Globus pallidus (tissue), 1 donor: ENCODE measurements at places on chromosomes 5 and 9.

GRCh38 chr5:128536254-128537220 lies 1.5 kb downstream of the FBN2 start:
- no peak for DNase-seq

DNA sequence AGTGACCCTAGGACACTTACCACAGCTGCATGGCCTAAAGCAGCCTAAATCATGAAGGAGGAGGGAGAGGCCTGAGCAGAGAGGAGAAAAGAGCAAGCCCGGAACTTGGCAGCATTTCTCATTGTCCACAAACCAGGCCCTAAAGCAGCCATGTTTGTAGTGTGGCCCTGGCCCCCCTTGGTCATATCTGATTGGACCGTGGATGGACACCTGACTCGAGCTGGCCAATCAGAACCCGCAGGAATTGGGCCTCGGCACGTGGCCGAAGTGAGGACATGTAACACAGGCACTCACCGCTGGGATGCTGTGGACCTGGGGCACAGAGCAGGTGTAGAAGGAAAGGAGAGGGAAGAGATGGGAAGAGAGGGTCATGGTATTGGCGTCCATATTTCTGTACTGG lies 56.9 kb downstream of the ASS1 start:
- DNase-seq: no peak

DNA sequence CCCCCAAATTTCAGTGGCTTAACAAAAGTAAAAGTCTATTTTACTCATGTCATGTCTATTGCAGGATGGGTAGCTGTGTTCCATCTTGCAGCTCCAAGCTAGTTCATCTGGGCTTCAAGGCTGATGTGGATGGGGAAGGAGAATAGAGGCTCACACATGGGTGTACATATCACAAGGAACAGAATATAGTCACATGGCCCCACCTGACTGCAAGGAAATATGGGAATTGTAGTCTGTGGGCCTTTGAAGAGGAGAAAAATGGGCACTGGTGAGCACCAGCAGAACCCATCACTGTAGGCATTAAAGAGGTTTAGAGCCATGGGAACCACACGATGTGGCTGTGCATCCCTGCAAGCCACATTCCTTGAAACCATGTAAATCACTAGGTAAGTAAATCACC lies 17.9 kb upstream of the TRIO start:
- DNase-seq: no peak

- no peak for DNase-seq
Measured at GRCh38 chr5:66933066-66933465, 263.5 kb downstream of the CD180 start.

GRCh38 chr5:179852993-179853547 lies 5.5 kb downstream of the MRNIP start:
- DNase-seq: no peak

GRCh38 chr5:9025942-9026341 lies 519.9 kb downstream of the SEMA5A start:
- no peak for DNase-seq

DNA sequence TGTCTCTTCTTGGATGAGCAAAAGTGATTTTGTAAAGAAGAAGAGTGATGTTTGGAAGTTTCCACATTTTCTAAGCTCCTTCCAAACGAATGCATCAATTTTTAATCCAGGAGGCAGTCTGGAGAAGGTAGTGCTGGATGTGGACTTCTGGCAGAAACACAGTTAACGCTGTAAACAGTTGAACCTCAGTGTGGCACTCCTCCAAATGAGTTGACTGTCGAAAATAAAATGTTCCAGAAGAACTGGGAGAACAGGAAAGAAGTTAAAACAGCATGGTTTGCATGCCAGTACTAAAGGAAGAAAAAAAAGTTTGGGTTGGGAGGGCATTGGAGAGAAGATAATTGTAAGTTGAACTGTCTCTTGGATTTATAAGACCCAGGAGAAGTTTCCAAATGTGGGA lies 6.5 kb downstream of the ZNF462 start:
- no peak for DNase-seq

- DNase-seq: no peak
Measured at GRCh38 chr5:1376981-1377380, 32.1 kb upstream of the CLPTM1L start.

DNA sequence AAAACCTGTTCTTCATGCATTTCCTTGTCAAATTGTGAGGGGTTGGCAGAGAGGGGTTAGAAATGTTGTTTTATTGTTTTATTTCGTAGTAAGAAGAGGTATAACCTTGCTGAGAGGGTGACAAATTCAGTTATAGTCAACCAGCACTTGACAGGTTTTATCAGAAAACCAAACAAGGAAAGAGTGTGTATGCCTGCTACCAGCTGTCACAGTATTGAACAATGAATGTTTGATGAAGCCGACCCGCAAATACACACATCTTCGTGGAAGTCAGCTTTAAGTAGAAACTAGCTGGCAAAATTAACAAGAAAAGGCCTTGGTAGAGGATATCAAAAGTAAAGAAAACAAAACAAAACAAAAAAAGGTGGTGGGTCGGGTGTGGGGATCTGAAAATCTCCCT lies 214.6 kb upstream of the TLE4 start:
- no peak for DNase-seq

GRCh38 chr5:36703245-36703860 lies 96.9 kb downstream of the SLC1A3 start:
- no peak for DNase-seq

GRCh38 chr5:169412831-169413230 lies 111.9 kb upstream of the SLIT3 start:
- no peak for DNase-seq

DNA sequence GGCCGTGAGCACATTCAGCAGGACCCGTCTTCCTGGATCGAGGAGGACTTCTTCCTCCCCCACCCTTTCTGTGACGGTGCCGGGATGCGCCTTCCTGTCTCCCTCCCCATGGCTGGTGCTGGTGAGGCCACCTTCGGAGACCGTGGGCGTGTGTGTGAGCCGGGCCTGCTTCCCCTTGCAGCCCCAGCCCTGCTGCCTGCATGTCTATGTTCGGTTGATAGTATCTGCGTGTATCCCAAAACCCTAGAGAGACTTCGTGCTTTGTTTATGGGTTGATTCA lies 12.8 kb downstream of the CEP72 start:
- DNase-seq: no peak

DNA sequence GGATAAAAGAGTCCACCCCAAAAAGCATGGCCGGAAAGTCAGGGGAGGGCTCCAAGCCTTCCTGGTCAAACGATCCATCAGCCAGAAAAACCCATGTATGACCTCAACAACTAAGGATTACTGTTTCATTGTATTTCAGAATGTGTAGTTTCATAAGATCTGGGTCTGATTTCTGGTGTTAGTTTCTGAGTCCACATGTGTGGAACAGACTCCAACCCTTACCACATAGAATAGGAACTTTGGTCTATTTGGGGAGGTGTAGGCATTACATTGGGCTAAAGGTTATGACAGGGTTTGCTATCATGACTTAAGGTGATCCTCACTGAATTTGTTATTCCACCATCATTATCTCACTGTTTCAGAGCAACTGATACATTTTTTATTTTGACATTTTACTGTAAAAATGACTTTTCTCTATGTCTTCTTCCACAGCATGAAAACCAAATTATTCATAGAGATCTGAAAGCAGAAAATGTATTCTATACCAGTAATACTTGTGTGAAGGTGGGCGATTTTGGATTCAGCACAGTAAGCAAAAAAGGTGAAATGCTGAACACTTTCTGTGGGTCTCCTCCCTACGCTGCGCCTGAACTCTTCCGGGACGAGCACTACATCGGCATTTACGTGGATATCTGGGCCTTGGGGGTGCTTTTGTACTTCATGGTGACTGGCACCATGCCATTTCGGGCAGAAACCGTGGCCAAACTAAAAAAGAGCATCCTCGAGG lies 33.5 kb downstream of the HMGCS1 start:
- no peak for DNase-seq

- DNase-seq: no peak
Measured at GRCh38 chr5:107618242-107618641, 52.5 kb downstream of the EFNA5 start.

GRCh38 chr5:75389430-75389829 lies 52.4 kb downstream of the HMGCR start:
- DNase-seq: no peak

DNA sequence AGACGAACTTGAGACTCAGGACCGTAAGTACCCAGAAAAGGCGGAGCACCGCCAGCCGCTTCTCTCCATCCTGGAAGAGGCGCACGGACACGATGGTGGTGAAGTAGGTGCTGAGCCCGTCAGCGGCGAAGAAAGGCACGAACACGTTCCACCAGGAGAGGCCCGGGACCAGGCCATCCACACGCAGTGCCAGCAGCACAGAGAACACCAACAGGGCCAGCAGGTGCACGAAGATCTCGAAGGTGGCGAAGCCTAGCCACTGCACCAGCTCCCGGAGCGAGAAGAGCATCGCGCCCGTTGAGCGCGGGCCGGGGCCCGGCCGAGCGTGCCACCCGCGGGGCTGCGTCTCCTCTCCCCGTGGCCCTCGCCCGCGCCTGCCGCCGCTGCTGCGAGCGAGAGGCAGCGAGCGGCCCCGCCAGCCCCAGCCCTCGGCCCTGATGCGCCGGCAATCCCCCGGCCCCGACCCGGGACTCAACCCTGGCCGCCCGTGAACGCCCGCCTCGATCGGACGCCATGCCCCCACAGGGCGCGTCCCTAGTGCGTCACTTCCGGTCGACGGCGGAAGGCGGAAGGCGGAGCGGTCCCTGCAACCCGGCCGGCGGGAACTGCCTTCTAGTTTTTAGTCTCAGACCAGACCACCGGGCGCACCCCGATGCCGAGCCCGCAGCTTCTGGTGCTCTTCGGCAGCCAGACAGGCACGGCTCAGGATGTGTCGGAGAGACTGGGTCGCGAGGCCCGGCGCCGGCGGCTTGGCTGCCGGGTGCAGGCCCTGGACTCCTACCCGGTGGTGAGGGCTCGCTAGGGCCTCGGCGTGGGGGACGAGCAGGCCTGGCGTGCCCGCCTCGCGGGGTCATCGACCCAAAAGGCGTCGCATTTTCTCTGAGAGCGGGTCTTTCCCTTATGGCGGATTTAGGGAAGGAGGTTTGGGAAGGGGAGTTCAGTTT lies at the start of the genes NDOR1 and TMEM203:
NDOR1 (plus strand) TSS at position 575 of the 944 bp plus-strand sequence; CDS start at position 653, 78 bp downstream.
TMEM203 (minus strand) TSS at position 523 of the 944 bp plus-strand sequence; CDS start at position 289, 234 bp downstream.
- peak; percentile 82 for DNase-seq

GRCh38 chr5:108625654-108626053 lies 122.0 kb upstream of the FER start:
- DNase-seq: no peak
